Right kidney (tissue), 9 donors: ENCODE measurements at places on chromosomes 2 and 18.

DNA sequence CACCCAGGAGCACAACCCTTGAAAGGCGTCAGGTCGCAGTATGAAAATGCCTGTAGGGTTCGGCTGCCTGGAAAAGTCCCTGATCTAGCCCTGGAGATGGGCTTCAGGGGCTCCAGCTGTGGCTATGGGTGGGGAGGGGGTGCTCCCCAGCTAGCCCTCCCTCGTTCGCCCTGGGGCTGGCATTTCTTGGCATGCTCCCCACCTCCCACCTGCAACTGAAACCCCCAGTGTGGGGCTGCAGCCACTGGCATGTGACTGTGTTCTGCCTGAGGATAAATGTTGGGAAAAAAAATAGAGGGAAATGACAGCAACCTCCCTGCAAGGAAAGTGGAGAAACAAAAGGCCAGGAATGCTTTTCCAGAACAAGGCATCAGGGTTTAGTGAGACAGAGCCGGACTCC is 109.2 kb downstream of the COPS8 start:
- no peak for DNase-seq

GRCh38 chr2:231930593-231931281 is 4.5 kb upstream of the NPPC start:
- DNase-seq = no peak

- no peak for DNase-seq
These were observed 202.0 kb downstream of the SEPTIN10 start for GRCh38 chr2:109411640-109412325.

GRCh38 chr2:5250482-5250881 is 441.7 kb upstream of the SOX11 start:
- no peak for DNase-seq

GRCh38 chr18:35348001-35348400 is 3.8 kb upstream of the ZNF24 start:
- no peak for DNase-seq

DNA sequence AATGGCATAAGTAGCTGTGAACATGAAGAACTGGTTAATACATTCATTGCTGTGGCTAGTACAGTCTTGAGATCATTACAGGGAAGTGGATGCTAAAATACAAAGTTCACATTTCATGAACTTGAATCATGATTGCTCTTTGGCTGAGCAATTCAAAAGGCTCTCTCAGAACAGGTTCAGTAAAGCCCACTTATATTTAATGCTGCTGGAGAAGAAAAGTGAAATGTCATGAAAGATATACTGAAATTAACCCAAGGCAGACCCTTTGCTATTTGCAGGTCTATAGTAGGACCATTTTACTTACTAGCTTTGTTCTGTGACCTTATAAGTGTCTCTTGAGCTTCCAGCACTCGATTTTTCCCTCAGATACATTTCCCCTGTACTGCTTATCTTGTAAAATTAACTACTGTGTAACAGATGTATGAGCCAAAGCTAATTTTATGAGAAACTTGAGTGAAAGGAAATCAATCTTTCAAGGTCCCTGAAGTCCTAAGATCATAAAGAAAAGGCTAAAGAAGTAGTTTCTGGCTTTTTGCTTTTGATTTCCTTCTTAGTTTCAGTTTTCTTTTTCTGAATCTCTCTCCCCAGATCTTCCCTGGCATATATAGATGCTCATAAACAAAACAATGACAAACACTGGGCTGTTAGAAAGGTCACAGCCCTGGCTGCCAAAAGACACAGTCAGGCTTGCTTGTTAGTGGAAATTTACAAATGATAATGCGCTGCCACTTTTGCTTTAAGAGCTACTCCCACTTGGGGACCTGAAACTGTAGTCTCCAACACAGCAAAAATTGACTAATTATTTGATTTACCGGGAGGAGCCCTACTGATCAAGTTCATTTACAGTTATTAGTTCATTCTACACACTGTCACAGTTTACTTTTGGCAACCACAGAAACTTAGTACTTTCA is 132.7 kb upstream of the XPO1 start:
- peak; percentile 19 for DNase-seq

DNA sequence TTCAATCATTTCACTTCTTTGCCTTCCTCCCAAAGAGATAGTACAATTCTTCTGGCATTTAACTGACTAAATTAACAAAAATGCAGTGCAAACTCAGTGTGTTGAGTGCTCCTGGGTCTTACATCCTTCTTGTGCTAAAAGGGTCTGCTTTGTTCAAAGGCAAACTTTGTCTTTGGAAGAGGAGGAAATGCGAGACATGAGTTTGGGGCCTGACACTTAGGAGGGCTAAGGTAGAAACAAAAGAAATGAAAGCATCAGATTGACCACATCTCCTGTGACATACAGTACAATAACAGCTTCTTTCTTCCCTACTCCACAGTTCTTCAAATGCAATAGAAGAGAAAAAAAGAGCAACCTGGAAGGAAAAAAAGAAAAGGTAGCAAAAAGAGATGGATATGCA is 161.7 kb downstream of the CNTNAP5 start:
- DNase-seq = no peak

DNA sequence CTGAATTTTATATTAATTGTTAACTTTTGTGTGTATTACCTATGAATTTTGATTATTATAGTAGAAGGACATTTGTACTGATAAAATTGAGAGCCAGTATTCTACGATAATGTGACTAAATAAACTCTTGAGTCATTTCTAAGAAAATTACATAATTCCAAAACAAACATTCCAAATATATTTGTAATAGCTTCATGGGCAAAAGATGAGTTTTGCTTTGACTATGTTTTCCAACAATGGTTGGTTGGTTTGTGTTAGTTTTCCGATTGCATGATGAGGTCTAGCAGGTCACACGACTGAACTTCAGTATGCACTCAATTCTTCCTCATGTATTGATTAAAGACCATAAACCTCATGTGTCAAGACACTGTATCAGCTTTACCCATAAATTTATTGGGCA is 71.7 kb upstream of the WDR75 start:
- no peak for DNase-seq

DNA sequence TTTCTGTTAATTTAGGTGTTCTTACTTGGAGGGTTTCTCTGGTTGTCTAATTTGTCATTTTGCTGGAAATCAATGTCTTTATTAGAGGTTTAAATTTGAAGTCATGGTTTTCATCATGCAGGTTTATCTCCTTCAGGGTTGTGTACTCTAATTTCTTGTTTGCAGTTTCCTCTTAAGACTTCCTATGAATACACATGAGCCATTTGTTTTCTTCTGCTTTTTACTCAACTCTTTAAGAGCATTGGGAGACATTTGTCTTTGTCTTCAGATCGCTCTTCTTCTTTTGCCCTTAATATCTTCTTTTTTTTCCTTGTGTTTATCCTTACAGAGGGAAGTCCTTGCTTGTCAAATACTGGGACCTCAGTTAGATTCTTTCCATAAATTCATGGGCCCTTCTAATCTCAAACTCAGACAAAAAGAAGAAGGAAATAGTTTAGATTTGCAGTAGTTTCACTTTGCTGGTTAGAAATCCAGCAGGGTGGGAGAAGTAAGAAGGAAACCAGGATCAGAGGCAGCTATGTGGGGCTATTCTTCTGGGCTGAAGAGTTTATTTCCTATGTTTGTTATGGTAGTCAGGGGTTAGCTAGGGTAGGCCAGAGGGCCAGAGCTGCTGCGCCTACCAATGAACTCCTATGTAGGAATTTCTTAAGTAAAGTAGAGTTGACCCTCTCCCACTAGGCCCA is 176.6 kb downstream of the DYSF start:
- DNase-seq = no peak

GRCh38 chr2:70111752-70112591 is 24.7 kb downstream of the PCBP1 start:
- peak; percentile 32 for DNase-seq

DNA sequence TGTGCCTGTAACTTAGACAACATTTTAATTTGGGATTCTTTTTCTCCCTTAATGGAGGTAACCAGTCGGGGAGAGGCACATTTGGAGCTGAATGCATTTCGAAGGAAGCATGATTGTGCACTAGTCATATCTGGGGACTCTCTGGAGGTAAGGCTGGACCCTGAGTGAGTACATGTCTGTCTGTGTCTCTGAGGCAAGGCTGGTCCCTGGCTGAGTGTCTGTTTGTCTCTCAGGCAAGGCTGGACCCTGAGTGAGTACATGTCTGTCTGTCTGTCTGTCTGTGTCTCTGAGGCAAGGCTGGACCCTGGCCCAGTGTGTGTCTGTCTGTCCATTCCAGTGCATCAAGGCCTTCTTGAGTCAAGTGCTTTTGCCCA is 51.5 kb upstream of the NFATC1 start:
- no peak for DNase-seq
